ENCODE measurements at places on chromosomes 2 and 18.

DNA sequence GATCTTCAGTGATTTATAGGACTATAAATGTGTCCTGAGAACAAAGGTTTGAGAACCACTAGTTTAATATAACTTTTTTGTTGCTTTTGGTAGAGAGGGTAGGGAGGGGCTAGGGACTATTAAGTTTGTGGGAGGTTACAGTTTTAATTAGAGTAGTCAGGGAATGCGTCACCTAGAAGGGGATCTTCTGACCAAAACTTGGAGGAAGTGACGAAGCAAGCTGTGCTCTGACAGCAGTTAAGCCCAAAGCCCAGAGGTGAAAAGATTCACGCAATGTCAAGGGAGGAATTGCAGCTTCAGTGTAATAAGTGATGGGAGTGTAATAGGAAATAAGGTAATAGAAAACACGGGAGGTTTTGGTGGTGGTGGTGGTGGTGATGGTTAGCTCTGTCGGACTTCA lies 8.1 kb downstream of the TDRD15 start:
- no peak for DNase-seq

- DNase-seq = no peak
Observed at GRCh38 chr18:13726972-13727331, 479 bp downstream of the RNMT start.

- no peak for DNase-seq
Observed at GRCh38 chr2:143505542-143505941, 376.3 kb downstream of the ARHGAP15 start.

- DNase-seq = no peak
Observed at GRCh38 chr2:232586943-232587505, 36.5 kb downstream of the EIF4E2 start.

- DNase-seq = no peak
Observed at GRCh38 chr2:20594957-20595356, 55.9 kb downstream of the HS1BP3 start.

DNA sequence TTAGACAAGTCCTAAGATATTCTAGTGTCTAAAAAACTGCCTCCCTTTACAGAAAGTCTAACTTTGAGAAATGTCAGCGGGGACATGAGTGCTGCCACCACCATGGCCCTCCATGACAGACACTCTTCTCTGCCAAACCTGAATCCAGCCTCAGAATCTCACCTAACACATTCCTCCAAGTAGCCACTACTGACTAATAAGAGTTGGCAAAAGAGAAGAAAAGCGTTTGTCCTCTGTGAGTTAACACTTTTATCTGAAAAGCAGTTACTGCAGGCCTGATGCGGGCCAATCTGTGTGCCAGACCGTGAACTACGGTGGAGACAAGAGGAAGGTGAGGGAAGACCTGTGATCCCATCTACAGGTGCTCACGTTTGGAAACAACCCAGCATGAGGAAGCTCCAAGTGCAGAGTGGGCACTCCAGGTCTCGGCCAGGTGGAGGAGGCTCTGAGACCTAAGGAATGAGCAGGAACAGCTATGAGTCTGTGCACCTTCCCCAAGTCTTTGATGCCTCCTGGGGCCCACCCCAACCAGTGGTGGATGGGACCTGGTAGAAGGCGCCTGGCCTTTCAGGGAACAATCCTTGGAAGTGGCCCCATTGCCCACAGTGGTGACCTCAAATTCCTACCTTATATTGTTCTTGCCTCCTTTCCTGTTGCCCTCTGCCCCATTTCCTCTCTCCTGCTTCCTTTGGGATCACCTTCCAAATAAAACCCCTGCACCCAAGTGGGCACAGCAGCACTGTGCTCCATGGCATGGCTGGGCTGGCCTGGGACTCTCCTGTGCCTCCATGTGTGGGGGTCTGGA lies 91.6 kb downstream of the BIN1 start:
- DNase-seq = no peak

DNA sequence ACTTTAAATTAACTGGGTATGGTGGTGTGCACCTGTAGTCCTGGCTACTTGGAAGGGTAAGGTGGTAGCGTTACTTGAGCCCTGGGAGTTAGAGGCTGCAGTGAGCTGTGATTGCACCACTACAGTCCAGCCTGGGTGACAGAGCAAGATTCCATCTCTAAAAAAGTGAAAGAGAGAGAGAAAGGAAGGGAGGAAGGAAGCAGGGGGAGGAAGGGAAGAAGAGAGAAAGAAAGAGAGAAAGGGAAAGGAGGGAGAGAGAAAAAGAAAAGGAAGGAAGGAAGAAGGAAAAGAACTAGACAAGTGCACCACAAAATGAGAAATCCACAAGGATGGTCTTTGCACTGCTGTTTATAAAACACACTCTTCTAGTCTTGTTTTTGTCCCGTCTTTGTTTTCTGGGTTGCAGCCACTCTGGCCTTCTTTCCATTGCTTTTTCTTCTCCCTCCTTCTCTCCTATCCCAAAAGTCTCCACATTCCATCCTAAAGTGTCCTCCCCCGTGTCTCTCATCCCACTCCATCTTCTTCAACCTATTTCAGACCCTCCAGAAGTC lies 32.0 kb downstream of the PKDCC start:
- no peak for DNase-seq

GRCh38 chr18:79828258-79828657 lies 30.5 kb downstream of the KCNG2 start:
- no peak for DNase-seq

DNA sequence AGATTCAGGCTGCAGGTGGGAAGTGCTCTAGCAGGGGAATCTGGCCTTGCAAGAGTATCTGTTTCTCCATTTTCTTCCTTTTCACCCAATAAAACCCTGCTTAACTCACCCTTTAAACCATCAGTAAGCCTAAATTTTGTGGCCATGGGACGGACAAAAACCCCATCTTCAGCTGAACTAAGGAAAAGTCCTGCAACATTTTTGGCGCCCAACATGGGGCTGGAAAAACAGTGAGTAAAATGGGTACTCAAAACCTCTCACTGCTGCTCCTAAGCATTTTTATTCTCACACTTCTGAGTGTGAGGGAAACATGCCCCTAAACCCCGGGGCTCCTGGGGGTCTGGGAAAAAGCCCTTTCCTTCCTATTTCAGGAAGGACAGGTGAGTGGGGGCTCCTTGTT lies 414.3 kb downstream of the ZNF804A start:
- no peak for DNase-seq

DNA sequence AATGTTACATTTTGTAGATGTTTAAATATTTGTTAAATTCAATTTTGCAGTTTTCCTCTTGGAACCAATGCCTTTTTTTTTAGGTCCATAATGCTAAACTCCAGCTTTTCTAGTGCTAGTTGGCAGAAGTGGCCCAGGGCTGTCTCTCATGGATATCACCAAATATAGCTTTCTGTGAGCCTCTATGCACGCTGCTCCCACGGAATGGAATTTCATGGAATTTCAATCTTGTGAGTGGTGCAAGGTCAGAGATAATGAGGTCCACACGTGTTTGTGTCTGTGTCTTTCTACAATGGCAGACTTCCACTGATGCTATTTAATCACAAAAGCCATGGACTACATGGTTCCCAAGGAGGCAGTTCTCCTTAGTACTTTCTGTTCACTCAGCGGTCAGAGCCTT lies 191.5 kb upstream of the PARD3B start:
- no peak for DNase-seq

GRCh38 chr2:27485496-27485895 lies 4.0 kb downstream of the IFT172 start:
- DNase-seq = no peak

DNA sequence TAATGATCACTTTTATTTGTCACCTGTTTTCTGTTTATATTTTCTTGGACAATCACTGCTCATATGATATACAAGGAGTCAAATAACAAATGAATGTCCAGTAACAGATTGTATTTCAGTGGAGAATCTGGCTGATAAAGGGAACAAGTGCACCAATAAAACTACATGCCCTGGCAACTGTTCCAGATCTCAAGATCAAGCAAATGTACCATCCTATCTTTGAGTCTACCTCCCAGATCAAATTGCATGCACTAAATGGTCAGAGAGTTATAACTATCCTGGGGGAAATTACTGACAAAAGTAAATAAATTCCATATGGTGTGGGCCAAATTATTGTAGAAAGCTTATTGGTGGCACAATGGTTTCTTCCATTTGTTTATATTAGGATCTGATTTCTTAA lies 452.8 kb downstream of the MBD2 start:
- DNase-seq = no peak

- DNase-seq = no peak
Observed at GRCh38 chr2:113211226-113212105, 37.7 kb downstream of the PSD4 start.

DNA sequence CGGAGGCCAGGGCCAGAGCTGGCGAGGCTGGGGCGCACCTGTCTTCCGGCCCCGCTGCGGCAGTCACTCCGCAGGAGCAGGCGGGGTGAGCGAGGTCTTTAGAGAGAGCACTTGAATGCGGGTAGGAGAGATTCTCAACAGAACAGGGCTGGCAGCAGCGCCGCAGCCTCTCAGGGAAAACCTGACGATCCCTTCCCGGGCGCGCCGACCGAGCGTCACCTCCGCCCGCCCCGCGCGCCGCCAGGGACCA lies 526 bp downstream of the PRKRA start:
- DNase-seq = peak; percentile 76

DNA sequence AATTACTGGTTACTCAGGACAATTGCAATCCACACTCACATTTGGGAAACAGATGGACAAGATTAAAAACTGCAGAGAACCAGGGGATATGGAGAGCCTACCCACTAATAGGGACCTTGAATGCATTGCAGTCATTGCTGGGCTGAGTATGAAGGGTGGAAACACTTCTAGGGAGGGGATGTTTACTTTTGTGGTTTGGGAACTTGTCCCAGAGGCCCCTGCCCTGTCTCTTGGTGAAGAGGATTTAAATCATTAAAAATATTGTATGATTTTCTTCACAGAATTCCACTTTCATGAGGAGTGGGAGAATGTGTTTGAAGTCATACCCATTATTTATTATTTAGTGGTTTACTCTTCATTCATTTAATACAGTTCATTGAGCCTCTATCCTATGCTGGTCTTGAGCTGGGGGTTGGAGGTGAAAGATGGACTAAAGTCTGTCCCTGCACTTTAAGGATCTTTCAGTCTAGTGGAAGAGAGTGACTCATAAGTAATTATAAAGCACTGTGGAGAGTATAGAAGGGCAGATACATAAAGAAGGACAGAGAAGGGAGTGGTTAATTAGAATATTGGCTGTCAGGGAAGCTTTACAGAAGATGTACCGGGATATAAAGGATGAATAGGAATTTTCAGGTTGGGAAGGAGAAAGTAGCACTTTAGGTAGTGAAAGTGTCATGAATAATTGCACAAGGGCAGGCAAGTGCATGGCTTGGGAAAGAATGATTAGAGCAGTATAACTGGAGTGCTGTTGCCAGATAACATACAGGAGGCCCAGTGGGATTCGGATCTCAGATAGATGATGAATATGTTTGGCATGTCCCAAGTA lies 313.4 kb downstream of the LPIN1 start:
- DNase-seq = no peak

DNA sequence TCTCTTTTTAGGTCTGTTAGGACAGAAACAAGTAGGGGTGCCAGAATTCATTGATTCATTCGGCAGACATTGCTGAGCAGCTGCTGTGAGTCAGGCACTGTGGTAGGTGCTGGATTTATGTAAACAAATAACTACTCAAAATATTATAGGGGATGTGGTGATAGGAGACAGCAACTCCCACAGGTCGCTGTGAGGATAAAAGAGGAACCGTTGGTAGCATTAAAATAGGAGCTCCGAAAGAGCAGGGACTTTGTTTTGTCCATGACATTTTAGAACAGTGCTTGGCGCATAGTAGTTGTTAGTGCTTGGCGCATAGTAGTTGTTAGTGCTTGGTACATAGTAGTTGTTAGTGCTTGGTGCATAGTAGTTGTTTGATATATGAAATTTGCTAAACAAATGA lies 29.2 kb downstream of the ATP6V1C2 start:
- no peak for DNase-seq

DNA sequence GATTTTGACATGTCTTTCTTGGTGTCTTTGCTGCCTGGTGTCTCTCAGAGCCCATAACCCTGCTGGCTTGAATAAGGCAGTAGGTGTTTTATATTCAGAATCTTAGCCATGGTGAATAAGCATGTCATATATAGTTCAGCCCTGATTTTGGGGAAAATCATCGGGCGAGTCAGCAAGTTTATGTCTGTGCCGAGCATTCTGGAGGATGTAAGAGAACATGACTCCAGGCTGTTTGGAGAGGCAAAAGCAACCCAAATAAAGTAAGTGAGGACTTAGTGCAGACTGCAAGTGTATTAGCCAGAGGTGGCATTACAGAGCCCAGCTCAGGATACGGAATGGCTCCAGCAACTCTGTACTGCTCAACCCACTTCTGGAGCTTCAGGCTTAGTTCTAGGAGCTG lies 50.3 kb downstream of the TCF7L1 start:
- no peak for DNase-seq

- DNase-seq = no peak
Observed at GRCh38 chr18:48555465-48555995, 16.7 kb downstream of the CTIF start.

DNA sequence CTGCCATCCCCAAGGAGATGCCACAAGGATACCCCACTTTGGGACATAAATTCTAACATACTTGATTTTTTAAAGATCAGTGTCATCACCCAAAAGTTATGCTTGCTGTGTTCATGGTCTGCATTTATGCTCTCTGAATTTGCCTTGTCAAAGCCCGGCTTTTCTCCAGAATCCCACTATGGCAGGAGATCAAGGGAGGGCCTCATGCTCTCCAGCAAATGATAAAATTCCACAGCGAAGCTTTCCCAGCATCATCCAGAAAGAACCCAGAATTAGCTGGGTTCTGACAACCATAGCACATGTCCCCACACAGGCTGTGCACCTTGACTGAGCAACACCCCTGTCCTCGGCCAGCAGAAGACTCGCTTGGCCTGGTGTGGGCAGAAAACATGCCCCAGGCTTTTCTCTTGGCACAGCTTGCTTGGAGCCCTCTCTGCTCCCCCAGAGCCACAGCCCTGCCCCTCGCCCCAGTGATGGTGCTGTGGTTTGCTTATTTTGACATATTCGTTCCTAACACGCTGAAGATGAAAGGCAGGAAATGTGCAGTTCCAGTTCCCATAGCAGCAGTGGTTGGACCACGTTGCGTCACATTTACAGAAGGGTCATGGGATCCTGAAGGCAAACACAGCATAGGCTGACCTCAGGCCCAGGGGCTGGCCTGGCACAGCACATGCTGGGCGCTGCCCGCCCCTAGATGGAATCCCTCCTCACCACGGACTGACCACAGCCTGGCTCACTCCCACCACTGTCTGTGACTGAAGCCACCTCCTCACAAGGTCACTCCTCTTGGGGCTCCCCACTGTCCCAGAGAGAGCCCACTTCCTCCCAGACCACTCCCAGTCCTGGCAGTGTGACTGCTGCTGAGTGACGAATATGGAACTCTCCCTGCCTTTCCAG lies 14.1 kb upstream of the CHRNA1 start:
- peak; percentile 65 for DNase-seq

- no peak for DNase-seq
Observed at GRCh38 chr2:207255565-207256470, 90.1 kb upstream of the KLF7 start.

DNA sequence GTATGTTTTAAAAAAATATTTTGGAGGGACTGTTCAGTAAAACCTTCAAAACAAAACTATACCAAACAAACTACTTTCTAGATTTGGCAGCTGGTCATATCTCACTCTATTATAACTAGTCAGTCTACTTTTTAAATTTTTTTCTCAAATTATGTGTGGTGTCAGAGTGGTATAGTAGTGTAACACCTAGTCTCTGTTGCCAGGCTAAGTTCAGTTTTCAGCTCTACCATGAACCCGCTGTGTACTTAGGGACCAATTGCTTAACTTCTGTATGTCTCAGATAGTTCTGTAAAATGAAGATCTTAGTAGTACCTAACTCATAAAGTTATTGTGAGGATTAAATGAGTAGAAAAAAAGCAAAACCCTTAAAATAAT lies 54.3 kb downstream of the GPD2 start:
- no peak for DNase-seq

All from effector memory CD4-positive, alpha-beta T cell (primary cell).